ENCODE measurements at places on chromosomes 16 and 17.

GRCh38 chr17:40266882-40267281 lies 20.8 kb upstream of the CDC6 start:
- DNase-seq: no peak

- DNase-seq: no peak
These were observed 20.7 kb downstream of the GNPTG start for GRCh38 chr16:1372292-1372950.

- DNase-seq: no peak
These were observed 55.5 kb downstream of the SYT17 start for GRCh38 chr16:19223235-19224170.

- DNase-seq: no peak
These were observed 17.7 kb downstream of the SLC38A8 start for GRCh38 chr16:84024854-84025253.

GRCh38 chr17:56897646-56898424 lies 16.0 kb downstream of the TRIM25 start:
- no peak for DNase-seq

DNA sequence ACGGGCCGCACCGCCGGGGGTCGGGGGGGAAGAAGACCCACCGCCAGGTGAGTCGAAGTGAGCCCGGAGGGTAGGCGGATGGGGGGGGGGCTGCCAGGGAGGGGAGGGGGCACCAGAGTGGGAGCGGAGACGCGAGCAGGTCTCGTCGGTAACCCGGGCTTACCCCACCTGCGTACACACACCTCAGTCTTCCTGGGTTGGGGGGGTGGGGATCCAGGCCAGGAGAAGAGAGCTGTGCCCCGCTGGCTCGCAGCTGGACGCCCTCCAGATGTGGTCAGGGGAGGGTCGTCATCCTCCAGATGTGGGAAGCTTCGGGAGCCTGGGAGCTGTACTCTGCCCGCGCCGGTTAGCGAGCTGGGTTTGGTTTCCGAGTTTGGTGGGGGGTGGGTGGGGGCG lies 1.2 kb downstream of the CACNA1G start:
- no peak for DNase-seq

GRCh38 chr17:21199311-21199710 lies 14.7 kb downstream of the TMEM11 start:
- no peak for DNase-seq

- no peak for DNase-seq
These were observed 15.7 kb upstream of the CCL1 start for GRCh38 chr17:34378664-34379101.

DNA sequence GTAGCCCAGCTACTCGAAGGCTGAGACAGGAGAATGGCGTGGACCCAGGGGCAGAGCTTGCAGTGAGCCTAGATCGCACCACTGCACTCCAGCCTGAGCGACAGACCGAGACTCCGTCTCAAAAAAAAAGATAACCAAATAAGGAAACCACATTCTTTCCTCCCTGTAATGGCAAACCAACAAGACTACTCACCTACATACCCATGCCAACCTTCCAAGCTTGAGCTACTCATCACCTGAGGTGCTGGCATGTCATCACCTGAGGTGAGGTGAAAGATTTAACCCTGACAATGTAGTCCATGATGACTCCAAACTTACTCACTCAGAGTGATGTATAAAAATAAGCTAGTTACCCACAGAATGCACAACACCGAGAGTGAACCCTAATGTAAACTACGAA lies 85.2 kb downstream of the SMG6 start:
- DNase-seq: no peak

DNA sequence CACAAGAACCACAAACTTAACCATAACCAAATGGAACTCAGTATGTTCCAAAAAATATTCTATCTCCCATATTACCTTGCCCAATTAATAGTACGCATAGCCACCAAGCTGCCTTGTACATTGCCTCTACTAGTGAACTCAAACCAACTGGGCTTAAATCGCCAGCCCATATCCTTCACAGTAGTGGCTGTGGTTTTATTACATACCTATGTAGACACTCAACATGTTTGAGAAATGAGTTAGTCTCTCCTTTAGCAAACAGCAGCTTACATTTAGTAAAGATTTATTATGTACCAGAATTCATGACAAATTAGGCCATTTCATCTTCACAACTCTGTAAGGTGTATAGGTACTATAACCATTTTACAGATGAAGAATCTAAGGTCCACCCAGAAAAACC lies 41.4 kb downstream of the GRB2 start:
- no peak for DNase-seq

DNA sequence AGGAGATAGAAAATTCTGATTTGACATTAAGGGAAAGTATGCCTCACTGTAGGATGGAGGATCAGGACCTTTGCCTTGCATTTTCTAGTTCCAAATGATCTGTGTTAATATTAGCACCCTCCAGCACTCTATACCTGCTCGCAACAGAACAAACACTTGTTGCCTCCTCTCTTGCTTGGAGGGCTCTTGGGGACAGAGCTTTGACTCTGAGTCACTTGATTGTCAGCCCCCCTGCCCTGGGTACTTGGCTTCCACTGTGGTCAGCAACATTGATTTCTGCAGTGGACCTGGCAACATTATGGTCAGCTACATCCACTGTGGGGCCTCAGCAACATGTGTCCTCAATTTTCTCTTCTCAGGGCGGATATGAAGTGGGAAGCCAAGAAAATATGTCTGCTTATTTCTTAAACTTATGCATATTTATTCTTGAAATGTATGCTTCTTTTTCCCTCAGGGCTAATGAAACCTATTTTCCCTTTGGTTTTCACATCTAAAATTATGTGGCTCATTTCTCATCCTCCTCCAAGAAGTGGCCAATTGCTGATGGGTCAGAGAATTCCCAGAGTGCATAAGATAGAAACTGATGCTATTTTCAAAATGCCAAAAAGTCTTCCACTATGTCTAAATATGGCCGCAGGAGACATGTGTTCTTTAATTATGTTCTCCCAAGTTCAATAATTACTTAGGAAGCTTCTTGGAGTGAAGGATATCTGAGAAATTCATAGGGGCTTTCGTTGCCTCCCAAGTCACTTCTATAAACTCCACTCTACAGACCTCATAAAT lies 94.6 kb upstream of the SMIM36 start:
- DNase-seq: no peak

DNA sequence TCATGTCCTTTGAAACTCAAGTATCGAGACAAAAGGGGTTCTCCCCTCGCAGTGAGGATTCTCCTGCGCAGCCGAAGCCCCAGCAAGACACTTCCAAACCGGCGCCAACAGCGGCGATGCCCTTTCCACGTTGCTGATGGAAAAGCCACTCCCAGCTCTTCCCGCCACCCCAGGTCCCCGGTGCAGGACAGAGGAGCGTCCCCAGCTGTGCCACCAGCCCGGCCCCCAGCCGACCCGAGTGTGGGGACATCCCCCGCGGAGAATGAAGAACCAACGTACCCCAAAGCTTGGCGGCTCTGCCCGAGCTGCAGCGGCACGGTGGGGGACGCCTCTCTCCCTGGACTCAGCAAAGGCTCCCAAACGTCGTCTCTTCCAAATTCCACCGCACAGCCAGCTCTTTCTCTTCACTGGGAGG lies 573 bp downstream of the CHST6 start:
- no peak for DNase-seq

- DNase-seq: no peak
These were observed 615 bp upstream of the SREBF1 start for GRCh38 chr17:17837380-17837821.

DNA sequence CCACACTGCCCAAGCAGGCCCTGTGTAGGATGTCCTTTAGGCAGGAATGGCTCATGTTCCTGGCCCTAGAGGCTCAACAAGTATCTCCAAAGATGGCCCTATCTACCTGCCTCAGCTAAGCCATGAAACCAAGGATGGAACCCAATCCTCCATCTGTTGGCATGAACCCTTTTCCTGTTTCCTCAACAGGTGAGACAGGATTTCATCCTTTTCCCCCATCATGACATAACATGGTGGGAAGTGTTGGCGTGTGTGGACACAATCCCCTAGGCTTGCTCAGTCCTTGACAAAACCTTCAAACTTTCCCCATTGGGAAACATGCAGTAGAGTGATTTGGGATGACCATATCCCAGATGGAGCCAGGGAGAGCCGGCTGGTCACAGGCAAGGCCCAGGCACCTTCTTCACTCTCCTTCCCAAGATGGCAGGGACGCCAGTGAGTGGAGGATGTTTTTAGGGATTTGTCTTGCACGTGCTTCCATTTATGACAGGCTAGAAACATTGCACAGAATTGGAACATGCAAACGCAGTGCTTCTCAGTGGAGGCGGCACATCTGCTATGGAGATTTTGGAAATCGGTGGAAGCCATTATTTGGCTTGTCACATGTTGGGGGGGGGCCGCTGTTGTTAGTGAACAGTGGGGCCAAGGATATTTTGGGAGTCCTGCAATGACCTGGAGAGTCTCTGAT lies 77.0 kb downstream of the MYH11 start:
- DNase-seq: no peak

DNA sequence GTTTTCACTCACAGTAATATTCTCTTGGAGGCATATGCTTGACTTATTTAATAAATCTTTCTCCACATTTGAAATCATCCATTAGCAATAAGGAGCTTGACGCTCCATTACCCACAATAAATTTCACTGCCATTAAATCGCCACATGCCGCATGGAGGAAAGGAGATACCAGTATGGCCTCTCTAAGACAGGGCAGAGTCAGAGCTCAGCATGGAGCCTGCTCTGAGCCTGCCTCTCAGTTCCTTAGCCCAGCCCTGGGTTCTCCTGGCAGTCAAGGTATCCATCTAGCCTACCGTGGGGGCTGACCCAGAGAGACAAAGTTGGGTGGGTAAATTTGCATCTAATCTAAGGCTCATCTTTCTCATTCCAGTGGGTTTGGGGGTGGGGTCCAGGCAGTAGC lies 80.3 kb upstream of the CES5A start:
- DNase-seq: no peak
